CD4-positive, alpha-beta T cell treated with Interleukin-21 for 1 hour (primary cell): ENCODE measurements at places on chromosomes 11 and 22.

GRCh38 chr11:69086152-69087132, 37.7 kb downstream of the TPCN2 start:
- DNase-seq, result no peak

DNA sequence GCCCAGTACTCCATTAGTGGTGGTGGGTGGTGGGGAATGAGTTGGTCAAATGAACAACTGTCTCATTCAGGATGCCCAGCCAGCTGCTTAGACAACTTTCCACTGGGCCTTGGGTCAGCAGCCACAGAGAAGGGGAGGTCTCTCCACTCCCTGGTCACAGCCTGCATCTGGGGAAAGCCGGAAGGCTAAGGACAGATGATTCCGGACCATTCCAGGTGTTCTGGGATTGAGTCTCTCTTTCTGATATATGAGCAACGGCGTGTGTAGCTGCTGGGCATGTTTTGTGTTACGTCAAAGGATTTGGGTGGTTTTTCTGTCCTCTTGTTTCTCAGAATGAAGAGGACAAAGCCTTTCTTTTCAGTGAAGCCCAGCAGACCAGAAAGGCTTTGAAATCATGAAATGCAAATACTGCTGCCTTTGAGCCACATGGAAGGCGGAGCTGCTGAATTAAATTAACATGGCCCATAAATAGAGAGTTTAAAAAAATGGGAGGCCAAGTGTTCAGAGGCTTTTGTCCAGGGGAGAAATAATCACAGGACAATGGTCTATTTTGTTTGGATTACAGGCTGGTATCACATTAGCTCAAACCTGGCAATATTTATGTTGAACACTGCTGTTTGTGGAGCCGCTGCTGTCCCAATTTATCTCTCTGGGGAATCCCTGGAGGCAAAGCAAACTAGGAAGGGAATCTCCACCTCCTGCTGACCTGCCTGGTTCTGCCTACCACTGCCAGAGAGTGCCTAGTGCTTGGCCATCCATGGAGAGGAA, 234.4 kb upstream of the E2F8 start:
- DNase-seq, result no peak

GRCh38 chr11:123235117-123235655, 40.1 kb upstream of the CLMP start:
- peak; percentile 44 for DNase-seq

DNA sequence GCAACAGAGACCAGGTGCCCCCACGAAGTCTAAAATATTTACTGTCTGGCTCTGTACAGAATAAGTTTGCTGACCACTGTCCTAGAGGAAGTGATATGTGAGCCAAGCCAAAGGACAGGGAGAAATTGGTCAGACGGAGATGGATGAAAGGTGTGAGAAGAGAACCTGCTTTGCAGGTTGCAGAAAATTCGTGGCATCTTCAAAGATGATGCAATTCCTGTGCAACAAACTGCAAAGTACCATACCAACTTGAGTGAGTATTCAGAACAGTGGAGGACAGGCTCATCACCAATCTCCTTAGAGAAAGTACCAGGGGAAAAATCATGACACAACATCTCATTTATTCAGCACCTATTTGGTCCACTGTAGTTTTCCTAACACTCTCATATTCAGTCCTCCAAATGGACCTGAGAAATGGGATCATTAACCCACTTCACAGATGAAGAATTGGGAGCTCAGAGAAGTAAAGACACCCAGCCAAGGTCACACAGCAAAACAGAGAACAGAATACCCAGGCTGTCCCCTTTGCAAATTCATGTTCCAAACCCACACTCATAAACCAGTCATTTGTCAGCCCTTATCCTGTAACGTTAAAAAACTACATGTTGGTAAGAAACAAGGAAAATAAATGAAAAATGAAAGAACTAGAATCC, 536.8 kb downstream of the MIAT start:
- no peak for DNase-seq

- DNase-seq, result peak; percentile 46
These were observed 41.4 kb upstream of the NFAM1 start for GRCh38 chr22:42473484-42474193.

DNA sequence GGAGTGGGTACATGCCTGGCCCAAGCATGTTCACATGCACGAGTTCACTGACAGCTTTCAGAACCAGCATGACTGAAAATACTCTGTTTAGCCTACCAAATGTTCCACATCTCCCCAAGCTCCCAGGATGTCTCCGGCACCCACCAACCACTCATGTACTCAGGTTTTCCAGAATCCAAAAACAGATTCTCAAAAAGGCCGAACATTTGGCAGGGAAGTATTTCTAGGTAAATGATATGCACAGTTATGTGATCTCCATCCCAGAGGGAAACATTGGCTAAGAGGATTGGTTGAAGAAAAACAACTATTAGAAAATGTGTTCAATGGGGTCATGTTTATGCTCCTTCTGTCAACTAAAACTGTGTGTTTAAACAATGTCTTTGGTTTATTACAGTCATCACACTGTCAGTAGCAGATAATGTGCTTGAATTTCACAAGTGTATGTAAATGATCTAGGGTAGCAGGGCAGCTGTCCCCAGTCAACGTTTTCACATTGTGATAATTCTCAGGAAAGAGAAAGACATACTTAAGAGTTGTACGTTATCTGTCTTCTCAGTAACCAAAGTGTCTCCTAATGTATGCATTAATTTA, 52.3 kb downstream of the BARX2 start:
- DNase-seq, result no peak

DNA sequence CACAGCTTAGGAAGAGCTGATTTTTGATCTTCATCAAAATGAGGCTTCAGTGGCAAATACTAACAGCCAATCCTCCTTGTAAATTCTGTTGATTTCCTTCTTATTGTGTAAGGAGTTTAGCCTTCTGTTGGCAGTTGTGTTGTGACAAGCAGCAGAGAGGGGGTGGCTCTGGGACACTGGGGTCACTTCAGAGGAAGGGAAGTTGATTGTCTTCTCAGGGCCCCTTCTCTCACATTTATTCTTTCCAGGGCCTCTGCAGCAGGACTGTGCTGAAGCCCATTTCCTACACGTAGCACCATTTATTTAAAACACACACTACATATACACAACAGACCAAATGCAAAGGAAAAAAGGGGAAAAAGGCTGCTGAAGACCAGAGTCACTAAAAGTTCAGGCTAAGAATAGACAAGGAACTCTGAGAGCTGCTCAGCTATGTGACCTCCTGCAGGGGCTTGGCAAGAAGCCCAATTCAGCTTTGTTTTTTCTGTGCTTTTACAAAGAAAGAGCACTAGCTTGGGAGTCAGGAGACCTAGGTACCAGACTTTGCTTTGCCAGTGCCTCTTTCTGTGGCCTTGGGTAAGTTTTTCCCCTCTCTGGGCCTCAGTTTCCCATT, 28.3 kb upstream of the UPB1 start:
- DNase-seq, result no peak

DNA sequence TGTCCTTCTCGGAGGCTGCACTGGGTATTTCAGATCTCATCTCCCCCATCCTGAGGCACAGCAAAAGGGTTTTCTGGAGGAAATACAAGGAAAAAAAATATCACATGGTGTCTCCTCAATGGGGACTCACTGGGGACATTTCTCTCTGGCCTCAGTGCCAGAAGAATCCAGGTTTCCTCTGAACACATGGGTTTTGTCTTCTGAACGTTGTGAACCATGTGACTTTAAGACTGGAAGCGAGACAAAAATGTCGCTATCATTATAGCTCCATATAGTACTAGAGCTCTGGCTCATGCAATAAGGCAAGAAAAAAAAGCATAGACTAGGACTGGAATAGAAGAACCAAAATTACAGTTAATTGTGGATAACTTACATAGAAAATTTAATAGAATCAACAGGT, 44.9 kb upstream of the RFPL3 start:
- no peak for DNase-seq

- no peak for DNase-seq
These were observed 54.1 kb upstream of the BDNF start for GRCh38 chr11:27754035-27755017.

- no peak for DNase-seq
These were observed 62.7 kb downstream of the DBX1 start for GRCh38 chr11:20097319-20098221.

GRCh38 chr11:62419943-62420342, 1.1 kb downstream of the SCGB1A1 start:
- no peak for DNase-seq

- peak; percentile 36 for DNase-seq
These were observed 43.7 kb downstream of the CD82 start for GRCh38 chr11:44608991-44609782.
